ENCODE measurements at places on chromosomes 5 and 9. TPM values are rescaled to one million over a fixed set of nuclear protein-coding genes. Genes with fewer than 3 reads are reported as not detected.

The TMEM174 gene
- total RNA-seq, result not detected

The OTULINL gene
- 6.2 TPM for total RNA-seq

The SPINK7 gene
- total RNA-seq, result not detected

DNA sequence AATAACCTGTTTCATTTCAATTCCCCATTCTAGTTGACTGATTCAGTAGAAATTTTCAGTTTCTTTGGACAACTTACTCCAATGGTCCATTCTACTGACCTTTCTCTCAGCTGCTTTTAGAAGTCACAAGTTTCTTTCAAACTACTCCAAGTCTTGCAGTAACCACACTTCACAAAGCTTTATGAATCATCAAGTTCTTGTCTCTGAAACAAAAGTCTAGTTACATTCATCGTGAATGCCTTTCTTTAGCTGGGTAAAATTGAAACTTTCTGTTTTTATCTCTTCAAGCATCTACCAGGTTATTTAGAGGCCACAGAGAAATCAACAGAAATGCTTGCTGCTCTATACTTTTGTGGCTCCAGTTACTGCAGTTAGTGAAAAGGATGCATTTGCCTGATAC, 405.4 kb downstream of the TMEM232 start:
- no peaks in the 10 kb centered on the region for H3K4me1 ChIP-seq
- H3K36me3 ChIP-seq, result no peaks in the 10 kb centered on the region
- H3K27me3 ChIP-seq, result peaks cover 4% of the 10 kb centered on the region
- H3K4me3 ChIP-seq, result no peak overlapping the region
- DNase-seq, result no peak

- no peaks in the 10 kb centered on the region for H3K27me3 ChIP-seq
- no peak overlapping the region for H3K4me3 ChIP-seq
- no peak for DNase-seq
- H3K4me1 ChIP-seq, result peaks cover under 1% of the 10 kb centered on the region
- no peak overlapping the region for H3K27ac ChIP-seq
- no peaks in the 10 kb centered on the region for H3K36me3 ChIP-seq
These were observed 24.4 kb upstream of the GPR151 start for GRCh38 chr5:146540414-146540813.

GRCh38 chr9:8374471-8374870, 574.9 kb upstream of the DMAC1 start:
- H3K4me3 ChIP-seq, result no peak overlapping the region
- DNase-seq, result no peak
- H3K36me3 ChIP-seq, result no peaks in the 10 kb centered on the region
- H3K4me1 ChIP-seq, result peaks cover 4% of the 10 kb centered on the region

GRCh38 chr5:33088176-33088575, 352.6 kb upstream of the TARS1 start:
- H3K4me1 ChIP-seq, result no peaks in the 10 kb centered on the region
- no peaks in the 10 kb centered on the region for H3K36me3 ChIP-seq
- H3K27ac ChIP-seq, result no peak overlapping the region
- H3K4me3 ChIP-seq, result no peak overlapping the region
- H3K27me3 ChIP-seq, result no peaks in the 10 kb centered on the region
- no peak for DNase-seq

DNA sequence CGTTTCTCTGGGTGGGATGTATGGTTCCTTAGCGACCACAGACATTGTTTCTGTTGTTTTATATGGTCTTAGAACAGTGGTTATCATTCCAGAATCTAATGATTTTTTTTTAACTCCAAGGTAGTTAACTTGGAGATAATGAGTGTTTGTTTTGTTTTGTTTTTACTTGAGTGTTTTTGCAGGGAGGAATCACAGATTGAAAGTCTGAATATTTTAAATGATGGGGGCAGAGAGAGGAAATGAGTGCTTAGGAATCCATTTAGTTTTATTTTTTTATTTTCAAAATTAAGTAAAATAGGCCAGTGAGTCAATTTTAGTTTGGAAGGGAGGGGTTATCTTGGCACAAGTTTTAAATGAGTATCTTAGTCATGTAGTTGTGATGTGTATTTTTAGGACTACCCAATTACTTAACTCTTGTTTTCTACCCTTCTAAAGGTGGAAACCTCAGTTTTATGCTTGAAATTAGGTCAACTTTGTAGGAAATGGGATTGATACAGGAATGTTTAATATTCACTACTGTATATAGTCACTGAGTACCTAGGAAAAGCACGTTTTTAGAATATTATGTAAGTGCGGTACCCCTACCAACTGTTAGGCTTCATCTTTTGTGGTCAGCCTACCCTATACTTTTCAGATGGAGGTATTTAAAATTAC, 2.0 kb downstream of the UBE2R2 start:
- DNase-seq, result no peak
- no peak overlapping the region for H3K27ac ChIP-seq
- H3K4me1 ChIP-seq, result peaks cover 6% of the 10 kb centered on the region

DNA sequence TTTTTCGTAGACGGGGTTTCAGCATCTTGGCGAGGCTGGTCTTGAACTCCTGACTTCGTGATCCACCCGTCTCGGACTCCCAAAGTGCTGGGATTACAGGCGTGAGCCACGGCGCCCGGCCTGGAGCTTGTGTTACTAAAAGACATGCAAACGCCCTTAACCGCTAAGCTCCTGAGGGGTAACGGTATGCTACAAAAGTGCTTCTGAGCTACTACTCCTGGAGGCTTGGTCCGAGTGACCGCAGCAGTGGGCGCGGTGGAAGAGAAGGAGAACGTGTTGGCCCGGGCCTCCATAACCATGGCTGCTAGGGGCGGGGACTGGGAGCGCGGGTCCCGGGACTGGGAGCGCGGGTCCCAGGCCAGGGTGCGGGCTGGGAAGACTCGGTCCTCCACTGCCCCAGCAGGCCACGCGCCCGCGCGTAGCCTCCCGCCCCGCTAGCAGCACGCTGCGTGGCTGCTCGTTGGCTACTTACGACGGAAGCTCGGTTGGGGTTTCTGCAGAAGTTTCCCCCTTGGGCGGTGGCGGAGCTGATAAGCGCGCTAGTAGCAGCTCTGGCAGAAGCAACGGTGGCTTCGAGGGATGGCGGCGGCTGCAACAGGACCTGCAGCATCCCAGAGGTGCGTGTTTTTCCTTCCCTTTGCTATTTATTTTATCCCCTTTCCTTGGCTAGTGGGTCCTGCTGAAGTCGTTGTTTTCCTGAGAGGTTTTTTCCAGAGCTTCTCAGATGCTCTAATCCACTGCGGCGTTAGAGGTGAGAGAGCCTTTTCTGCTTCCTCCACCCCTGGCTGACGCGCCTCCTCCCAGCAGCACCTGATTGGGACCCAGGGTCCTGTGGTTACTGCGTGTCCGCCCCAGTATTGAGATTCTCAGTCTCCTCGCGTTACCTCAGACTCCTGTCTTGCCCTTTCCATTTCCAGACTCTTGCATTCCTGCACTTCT, 69.2 kb upstream of the CCDC180 start:
- H3K27ac ChIP-seq, result peak overlapping the region; percentile 62
- H3K27me3 ChIP-seq, result no peaks in the 10 kb centered on the region
- peaks cover 8% of the 10 kb centered on the region for H3K36me3 ChIP-seq
- DNase-seq, result peak; percentile 91

- H3K27me3 ChIP-seq, result no peaks in the 10 kb centered on the region
- no peaks in the 10 kb centered on the region for H3K36me3 ChIP-seq
- DNase-seq, result no peak
- no peak overlapping the region for H3K4me3 ChIP-seq
These were observed 93.4 kb downstream of the PIP5K1B start for GRCh38 chr9:68798423-68798822.

GRCh38 chr9:80866576-80867227, 822.6 kb downstream of the TLE1 start:
- DNase-seq, result no peak
- no peaks in the 10 kb centered on the region for H3K27me3 ChIP-seq
- H3K36me3 ChIP-seq, result no peaks in the 10 kb centered on the region
- no peak overlapping the region for H3K27ac ChIP-seq

DNA sequence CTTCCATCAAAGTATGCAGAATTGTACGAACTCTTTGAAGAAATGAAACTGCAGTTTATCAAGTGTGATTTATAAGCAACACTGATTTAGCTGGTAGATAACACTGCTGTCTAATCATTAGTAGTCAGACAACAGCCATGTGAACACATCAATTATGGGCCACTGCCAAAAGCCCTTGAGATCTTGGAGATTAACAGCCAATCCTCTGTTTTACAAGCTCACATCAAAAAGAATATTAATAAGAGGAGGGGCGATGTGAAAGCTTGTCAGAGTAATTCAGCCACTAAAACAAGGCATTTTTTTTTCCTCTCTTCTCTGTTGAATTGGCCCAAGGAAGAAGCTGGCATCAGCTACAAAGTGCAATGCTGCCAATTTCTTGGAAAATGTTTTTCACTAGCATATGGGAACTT, 28.1 kb downstream of the ZNF608 start:
- H3K27ac ChIP-seq, result no peak overlapping the region
- no peak overlapping the region for H3K4me3 ChIP-seq
- peaks cover 28% of the 10 kb centered on the region for H3K4me1 ChIP-seq
- peaks cover 20% of the 10 kb centered on the region for H3K36me3 ChIP-seq
- H3K27me3 ChIP-seq, result no peaks in the 10 kb centered on the region

DNA sequence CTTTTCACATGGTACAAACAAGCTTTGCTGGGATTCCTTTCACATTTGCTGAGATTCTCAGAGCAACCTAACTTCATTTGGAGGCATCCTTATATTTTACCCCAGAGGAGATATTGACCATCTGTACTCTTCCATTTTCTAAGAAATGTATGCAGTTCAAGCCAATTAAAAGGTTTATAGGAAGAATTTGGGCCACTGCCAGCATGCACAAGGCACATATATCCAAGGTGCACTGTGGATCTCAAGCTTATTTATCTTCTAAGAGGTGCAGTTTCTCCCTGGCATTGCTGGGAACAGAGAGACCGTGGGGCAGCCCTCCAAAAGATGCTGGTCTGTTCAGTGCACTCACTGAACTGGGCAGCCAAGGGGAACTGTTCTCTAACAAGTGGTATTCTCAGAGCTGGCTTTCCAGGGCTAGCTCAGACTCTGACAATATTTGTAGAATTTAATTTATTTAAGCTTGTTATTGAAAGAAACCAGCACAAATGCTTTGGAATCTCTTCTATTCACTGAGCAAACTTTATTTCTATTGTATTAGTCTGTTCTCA, 213.3 kb downstream of the TENT4A start:
- DNase-seq, result no peak
- H3K4me1 ChIP-seq, result no peaks in the 10 kb centered on the region
- no peak overlapping the region for H3K27ac ChIP-seq
- no peaks in the 10 kb centered on the region for H3K36me3 ChIP-seq
- H3K4me3 ChIP-seq, result no peak overlapping the region
- H3K27me3 ChIP-seq, result no peaks in the 10 kb centered on the region

DNA sequence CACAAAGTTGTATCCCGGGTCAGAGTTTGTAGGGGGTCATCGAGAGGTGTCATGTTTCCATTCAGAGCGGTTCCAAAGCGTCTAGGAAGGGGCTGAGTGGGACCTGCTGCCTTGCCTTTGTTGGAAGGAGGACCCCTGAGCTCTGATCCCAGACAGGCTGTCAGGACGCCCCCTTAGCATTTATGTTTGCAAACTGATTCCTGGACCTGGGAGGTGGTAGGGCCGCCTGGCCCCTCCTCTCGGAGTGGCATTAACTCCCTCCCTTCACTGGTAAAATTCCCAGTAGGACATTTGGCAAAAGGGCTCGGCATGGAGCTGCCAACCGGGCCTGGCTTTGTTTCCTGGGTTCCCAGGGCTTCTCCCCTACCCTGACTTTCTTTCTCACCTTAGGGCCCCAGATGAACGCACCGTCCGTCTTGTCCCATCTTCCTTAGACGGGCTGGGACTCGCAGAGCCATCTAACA, 2.5 kb downstream of the JADE2 start:
- peaks cover 23% of the 10 kb centered on the region for H3K4me1 ChIP-seq
- H3K4me3 ChIP-seq, result peak overlapping the region; percentile 80
- no peaks in the 10 kb centered on the region for H3K27me3 ChIP-seq

DNA sequence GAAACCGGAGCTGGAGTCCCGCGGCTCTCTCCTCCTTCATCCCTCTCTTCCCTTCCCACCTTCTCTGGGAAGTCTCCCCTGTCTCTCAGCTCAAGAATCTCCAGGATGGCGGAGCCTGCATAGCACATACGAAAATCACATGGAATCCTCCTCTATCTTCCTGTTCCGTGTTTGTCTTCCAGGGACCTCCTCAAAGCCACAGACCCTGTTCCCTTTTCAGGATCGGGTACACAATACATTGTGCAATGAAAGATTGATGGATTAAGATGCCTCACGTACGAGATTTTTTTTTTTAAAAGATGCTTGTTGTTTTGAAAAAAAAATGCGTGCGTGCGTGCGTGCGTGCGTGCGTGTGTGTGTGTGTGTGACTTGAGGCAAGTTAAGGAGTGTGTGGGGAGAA, 46.6 kb upstream of the OLFM1 start:
- no peaks in the 10 kb centered on the region for H3K4me1 ChIP-seq
- peak; percentile 14 for DNase-seq
- H3K4me3 ChIP-seq, result no peak overlapping the region

GRCh38 chr9:33374190-33374589, 28.2 kb downstream of the AQP7 start:
- H3K4me1 ChIP-seq, result no peaks in the 10 kb centered on the region
- peaks cover 21% of the 10 kb centered on the region for H3K36me3 ChIP-seq
- DNase-seq, result no peak

DNA sequence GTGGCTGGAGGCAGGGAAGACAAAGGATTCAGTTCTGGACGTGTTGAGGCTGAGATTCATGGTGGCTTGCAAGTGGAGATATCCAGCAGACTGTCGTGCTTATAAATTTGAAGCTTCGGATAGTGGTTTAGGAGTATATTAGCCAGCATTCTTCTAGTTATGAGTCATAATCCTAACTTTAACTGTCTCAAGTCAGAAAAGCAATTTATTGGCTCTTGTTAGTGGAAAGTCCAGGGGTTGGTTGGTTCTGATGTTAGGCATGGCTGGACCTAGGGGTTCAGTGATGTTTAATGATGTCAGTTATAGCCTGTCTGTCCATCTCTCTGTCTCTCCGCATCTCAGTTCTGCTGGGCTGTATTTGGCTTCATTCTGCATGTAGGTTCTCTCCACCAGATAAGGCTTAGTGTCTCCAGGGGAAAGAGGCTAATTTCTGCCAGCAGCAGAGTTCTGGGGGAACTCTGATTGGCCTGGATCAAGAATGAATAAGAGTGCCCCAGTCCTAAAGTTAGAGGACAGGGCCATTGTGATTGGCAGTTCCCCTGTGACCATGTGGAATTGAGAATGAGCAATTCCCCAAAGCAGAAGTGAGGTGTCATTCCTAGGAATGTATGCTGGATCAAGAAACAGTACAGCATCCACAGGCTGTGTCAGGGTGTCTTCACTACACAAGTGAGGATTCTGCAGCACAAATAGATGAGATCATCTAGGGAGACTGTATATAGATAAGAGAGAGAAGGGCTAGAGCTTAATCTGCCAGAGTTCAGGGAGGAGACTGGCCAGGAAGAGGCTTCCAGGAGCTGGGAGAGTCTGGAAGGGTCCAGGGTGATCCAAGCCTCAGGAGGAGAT, 72.9 kb upstream of the SHB start:
- DNase-seq, result peak; percentile 32
- no peak overlapping the region for H3K4me3 ChIP-seq
- H3K36me3 ChIP-seq, result no peaks in the 10 kb centered on the region
- H3K4me1 ChIP-seq, result peaks cover 14% of the 10 kb centered on the region
- H3K27me3 ChIP-seq, result peaks cover 11% of the 10 kb centered on the region

DNA sequence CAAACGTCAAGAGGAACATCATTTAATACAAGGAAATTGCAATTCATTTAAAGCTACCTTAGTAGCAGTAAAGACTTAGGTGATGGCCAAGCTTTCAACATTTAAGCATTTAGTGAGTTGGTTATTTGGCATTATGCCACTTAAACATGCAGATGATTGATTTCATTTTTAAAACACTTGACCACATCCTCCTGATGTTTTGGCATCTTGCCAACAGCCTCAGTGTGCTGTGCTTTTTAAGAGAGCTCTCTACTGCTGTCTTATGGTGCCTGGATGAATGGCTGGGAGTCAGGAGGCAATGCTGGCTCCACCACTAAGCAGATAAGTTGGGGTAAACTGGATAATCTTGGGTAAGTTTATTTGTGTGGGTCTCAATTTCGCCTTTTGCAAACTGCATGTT, 364.5 kb downstream of the MAN2A1 start:
- no peak for DNase-seq
- H3K27me3 ChIP-seq, result no peaks in the 10 kb centered on the region
- no peak overlapping the region for H3K27ac ChIP-seq
- peaks cover 4% of the 10 kb centered on the region for H3K4me1 ChIP-seq
- H3K36me3 ChIP-seq, result no peaks in the 10 kb centered on the region
